Suppressor macrophage treated with lipopolysaccharide for 1 hour (primary cell): ENCODE measurements at places on chromosomes 5 and 9.

DNA sequence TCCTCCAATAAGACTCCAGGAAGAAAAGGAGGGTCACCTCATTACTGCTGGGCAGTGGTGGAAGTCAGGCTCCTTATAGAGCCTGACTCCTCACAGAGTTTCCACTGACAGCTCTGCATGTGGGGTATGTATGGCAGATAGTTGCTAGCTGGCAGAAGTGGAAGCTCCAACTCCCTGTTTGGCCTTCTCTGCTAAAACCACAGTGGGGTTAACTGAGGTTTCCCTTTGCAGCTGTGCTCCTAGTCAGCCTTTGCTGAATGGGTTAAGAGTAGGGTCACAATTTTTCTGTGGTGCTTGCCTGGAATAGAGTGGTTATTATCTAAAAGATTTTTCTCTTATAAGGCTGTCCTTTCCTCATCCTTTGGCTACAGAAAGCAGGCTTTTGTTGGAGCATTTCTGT lies 327.5 kb downstream of the FBXL17 start:
- no peak for DNase-seq

DNA sequence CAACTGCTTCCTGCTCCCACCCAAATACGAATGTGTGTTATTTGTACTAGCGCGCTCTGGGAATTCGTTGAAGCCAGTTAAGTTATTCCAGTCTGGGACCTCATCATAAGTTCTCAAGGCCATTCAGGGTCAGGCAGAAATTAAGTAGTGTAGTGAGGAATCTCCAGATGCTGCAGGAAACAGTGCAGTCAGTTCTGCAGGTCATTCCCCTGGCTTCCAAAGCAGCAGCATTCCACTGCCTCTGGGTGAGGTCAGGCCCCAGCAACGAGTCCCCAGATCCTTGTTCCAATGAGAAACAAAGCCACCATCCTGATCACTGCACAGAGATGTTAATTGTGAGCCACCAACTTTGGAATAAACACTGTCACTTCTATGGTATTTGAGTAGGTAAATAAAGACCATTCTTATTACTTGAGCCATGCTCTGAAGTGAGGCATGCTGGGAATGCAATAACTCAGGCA lies 33.1 kb downstream of the SVEP1 start:
- DNase-seq: no peak

- no peak for DNase-seq
Measured at GRCh38 chr9:107816561-107817021, 327.0 kb upstream of the KLF4 start.

- DNase-seq: no peak
Measured at GRCh38 chr5:132424167-132424880, 54.8 kb downstream of the SLC22A5 start.

GRCh38 chr9:117325110-117325731 lies 89.6 kb downstream of the ASTN2 start:
- DNase-seq: no peak

DNA sequence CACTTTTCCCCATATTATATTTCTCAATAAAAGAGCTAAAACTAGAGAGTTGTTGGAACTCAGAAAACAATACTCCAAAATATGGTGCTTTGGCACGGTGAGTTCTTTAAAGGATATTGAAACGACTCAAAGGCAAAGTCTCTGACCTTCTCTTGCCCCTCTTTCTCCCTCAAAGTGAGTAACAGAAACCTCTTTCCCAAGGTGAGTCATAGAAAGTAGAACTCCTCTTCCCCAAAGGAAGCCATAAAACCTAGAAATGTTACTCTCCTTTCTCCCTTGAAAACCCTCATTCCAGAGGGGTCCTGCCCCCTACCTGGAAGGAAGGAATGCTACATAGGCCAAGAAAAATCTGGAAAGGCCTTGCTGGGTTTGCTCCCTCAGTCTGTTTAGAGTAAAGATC lies 47.5 kb downstream of the RAPGEF6 start:
- DNase-seq: no peak

DNA sequence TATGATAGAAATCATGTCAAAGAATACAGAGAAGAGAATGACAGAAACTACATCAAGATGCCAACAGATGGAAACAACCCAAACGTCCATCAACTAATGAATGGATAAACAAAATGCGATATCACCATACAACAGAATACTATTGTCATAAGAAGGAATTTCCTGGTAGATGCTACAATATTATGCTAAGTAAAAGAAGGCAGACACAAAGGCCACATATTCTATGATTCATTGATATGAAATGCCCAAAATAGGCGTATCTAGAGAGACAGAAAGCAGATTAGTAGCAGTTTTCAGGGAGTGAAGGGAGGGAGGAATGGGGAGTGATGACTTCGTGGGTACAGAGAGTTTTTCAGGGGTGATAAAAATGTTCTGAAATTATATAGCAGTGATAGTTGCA lies 58.3 kb upstream of the AKNA start:
- DNase-seq: no peak

- DNase-seq: no peak
Measured at GRCh38 chr9:135326633-135327152, 152.9 kb upstream of the PPP1R26 start.

DNA sequence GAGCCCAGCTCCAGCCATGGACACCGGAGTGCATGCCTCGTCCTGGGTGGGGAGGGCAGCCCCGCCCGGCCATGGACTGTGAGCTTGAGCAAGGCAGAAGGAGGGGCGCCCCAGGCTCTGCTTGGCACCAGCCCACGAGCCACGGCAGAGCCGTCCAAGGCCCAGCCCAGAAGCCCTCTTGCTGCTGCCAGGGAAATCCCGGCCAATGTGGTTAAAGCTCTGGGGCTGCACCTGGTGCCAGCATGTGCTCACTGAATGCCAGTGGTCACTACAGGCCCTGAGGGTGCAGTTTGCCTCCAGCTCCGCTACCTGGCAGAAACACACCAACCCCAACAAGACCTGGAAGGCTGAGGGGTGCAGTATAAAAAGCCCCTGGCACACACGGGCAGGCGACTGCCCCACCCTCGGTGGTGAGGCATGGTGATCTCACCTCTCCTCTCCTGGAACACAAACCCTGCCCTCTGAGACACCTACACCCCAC lies 11.8 kb downstream of the BRD3 start:
- no peak for DNase-seq

GRCh38 chr9:111938427-111938800 lies 41.8 kb downstream of the UGCG start:
- DNase-seq: no peak

DNA sequence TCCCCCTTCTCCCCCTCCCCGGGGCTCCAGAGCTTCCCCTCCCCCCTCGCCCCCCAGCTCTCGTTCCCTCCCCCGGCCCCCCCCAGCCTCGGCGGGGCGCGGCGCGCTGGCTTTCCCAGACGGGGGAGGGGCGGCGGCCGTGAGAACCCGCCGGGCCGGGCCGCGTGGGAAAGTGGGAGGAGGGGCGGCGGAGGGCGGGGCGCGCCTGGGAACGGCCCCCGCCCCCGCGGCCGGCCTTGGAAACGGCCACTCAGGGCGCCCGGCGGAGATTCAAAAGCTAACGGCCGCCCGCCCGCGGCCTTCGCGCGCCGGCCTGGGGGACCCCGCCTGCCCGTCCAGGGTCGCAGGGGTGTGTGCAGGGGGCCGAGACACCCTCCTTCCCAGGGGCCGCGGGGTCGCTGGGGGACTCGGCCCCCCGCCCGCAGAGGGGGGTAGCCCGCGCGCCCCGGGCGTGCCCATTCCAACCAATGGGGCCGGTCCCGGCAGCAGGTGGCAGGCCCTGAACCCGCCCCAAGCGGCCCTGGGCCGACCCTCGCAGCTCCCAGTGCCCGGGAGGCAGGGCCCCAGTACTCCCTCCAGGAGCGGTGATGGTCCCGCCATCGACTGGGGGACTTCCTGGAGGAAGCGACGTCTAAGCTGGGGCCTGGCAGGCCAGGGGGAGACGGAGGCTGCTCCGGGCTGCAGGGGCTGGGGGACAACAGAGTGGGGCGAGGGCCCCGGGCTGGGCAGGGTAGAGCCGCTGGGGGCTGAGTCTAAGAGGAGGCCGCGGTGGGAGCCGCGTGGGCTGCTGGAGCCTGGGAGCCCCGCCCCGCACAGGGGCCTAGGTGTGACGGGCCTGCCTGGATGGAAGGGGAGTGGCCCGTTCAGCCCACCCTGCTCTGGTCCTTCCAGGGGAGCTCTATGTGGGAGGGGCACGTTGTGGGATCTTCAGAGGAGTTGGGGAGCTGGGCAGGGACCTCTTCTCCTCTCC lies 14.2 kb upstream of the NRARP start:
- DNase-seq: peak; percentile 90

DNA sequence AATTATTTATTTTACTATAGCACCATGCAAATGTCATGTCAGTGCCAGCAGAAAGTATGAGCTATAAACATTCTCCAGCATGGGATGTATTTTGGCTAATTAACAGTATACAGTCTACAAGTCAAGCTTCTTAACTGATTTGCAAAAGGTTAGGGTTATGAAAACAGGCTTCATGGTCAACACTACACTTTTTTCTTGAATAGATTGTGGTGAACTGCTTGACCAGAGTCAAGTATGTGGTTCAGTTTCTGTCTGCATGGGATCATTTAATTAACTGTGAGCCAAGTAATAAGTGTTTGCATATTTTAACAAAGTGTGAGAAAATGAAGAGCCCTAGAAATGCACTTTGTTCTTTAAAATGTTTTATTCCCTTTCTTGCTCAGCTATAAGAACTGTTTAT lies 14.5 kb upstream of the GNAQ start:
- DNase-seq: no peak

GRCh38 chr9:94482110-94482509 lies 72.8 kb upstream of the PCAT7 start:
- DNase-seq: no peak

DNA sequence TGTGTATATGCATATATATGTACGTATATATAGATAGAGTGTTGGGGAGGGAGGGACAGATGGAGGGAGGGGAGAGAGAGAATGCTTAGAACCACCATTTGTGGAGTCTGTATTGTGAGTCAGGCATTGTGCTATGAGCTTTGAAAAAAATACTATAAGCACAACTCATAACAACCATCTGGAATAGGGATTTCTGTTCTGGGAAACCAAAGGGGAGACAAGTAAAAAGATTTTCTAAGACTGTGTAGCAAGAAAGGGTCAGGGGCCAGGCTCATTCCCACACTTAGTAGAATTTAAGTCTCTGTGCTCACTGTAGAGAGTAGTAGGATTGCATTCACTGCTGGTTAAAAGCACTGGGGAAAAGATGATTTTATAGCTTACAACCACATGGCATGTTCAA lies 202.3 kb upstream of the SGCD start:
- no peak for DNase-seq

- no peak for DNase-seq
Measured at GRCh38 chr5:58262226-58262625, 197.7 kb downstream of the PLK2 start.

DNA sequence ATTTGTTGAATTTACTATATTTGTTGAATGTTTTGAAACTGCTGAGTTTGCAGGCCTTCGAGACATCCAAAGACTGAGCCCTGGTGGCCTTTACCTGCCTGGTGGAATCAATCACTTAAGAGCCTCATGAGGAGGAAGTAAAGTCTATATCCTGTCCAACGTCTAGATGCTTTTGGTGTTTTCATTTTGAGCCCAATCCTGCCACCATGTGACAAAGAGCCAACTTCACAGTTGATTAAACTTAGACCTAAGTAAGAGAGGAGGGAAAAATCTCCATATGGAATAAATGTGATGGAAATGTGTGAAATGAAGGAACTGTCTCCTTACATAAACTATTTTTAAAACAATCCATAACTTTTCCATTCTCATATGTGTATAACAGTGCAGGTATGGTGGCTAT lies 220.1 kb downstream of the PRR16 start:
- no peak for DNase-seq

DNA sequence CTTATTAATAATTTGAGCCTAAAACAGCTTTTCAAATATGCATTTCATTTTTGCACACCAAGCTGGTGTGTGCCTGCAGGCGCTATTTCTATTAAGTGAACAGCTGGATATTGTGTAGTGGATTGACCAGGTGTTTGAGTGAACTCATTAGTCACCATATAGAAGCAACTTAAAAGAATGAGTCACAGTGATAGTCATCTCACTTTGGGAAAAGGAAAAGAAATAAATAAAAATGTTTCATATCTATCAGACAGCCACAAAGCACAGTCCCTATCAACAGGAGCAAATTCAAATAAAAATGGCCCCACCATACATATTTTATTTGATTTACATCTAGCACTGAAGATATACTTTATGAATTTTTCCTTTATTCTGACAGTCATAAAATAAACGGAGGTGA lies 456.5 kb upstream of the CDH9 start:
- DNase-seq: no peak

DNA sequence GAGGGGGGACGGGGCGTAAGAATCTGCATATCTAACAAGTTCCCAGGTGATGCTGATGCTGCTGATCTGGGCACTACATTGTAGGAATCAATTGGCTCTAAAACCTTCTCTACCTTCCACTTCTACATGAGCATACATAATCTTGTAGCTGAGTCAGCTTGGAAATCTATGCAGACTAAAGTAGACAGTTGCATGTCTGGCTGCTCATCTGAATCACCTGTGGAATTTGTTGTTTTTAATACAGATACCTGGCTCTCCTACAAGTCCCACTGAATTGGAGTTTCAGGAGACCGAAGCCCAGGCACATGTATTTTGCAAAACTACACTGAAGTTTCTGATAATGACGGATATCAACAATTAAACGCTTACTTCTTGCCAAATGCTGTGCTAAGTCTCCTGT lies 113.6 kb downstream of the STK32A start:
- no peak for DNase-seq
